H9 (cell line): ENCODE measurements at places on chromosomes 3 and 15. TPM values are rescaled to one million over a fixed set of nuclear protein-coding genes. Genes with fewer than 3 reads are reported as not detected.

DNA sequence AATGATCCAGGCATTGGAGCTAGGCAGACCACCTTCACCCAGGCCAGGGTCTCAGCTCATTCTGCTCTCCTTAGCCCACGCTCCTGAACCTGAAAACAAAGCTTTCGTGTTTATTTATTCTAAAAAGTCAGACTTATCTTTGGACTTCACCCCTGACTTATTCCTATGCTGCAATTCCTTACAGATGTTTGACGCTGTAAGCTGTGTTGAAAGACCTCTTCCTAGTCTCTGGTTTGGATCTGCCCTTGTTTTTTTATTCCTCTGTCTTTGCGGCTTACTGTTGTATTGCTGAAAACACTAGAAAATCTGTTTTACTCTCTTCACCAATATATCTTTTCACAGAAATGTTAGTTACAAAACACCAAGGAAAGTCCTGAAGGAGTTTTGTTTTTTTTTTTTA, 40.5 kb upstream of the LDHAL6B start:
- H3K4me1 ChIP-seq, result no peaks in the 10 kb centered on the region
- H3K27me3 ChIP-seq, result no peaks in the 10 kb centered on the region
- no peak overlapping the region for H3K27ac ChIP-seq

- DNase-seq, result no peak
- H3K4me1 ChIP-seq, result peaks cover 11% of the 10 kb centered on the region; the same call in 1 of the 2 replicates
- H3K36me3 ChIP-seq, result peaks cover 3% of the 10 kb centered on the region; the same call in 1 of the 3 replicates
- H3K27ac ChIP-seq, result peak overlapping the region; percentile 34
- no peak overlapping the region; the same call in 1 of the 2 replicates for H3K4me3 ChIP-seq
Measured at GRCh38 chr3:197482001-197482400, 73.8 kb downstream of the BDH1 start.

- no peak overlapping the region for H3K27ac ChIP-seq
- no peaks in the 10 kb centered on the region for H3K27me3 ChIP-seq
- H3K36me3 ChIP-seq, result no peaks in the 10 kb centered on the region
- DNase-seq, result no peak
- no peaks in the 10 kb centered on the region for H3K4me1 ChIP-seq
- H3K4me3 ChIP-seq, result no peak overlapping the region
Measured at GRCh38 chr3:79898907-79899306, 131.1 kb upstream of the ROBO1 start.

GRCh38 chr3:42663581-42664437, 10.3 kb downstream of the ZBTB47 start:
- no peaks in the 10 kb centered on the region for H3K4me1 ChIP-seq
- DNase-seq, result no peak
- no peak overlapping the region for H3K27ac ChIP-seq
- peaks cover 2% of the 10 kb centered on the region; the same call in 2 of the 3 replicates for H3K36me3 ChIP-seq
- no peak overlapping the region for H3K4me3 ChIP-seq
- H3K27me3 ChIP-seq, result no peaks in the 10 kb centered on the region

DNA sequence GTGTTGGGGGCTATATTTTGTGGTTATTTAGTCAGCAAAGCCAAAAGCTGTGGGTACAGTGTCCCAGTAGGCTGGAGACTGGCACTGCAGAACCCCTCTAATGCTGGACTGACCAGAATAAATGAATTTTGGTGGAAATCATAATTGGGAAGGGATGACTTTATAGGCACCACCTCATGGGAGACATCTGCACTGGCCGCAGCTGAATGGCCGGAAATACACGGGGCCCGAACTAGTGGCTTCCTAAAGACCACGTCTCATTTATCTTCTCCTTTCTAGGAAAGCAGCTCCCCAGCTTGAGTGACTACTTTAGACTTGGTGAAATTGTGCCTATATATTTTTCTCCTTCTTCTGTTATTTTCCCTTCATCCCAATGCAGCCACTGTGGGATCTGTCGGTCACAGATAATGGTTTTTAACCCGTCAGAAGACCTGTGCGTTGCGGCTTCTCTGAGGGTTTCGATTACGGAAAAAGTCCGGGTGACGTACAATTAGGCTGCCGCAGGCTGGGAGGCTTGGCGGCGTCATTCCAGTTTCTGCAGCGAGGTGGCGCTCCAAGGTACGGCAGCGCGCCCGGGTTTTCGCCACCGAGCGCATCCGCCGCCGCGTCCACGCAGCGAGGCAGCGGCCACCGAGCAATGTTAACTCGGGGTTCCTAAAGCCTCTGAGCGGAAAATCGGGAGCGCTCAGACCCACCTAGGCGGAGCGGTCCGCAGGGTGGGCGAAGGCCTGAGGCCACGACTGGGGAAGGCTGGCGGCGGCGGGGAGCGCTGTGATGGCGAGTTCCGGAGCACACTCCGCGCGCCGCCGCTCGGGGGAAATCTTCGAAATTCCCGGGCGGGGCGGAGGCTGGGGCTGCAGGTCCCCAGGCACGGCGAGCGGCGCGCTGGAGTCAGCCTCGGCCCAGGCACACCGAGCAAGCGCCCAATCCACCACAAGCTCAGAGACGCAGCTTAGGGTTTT, 26.3 kb downstream of the NR2F2 start:
- H3K36me3 ChIP-seq, result no peaks in the 10 kb centered on the region
- peaks cover 96% of the 10 kb centered on the region for H3K27me3 ChIP-seq
- peak overlapping the region; percentile 79 for H3K4me3 ChIP-seq
- peak; percentile 77 for DNase-seq
- no peaks in the 10 kb centered on the region for H3K4me1 ChIP-seq
- H3K27ac ChIP-seq, result no peak overlapping the region

DNA sequence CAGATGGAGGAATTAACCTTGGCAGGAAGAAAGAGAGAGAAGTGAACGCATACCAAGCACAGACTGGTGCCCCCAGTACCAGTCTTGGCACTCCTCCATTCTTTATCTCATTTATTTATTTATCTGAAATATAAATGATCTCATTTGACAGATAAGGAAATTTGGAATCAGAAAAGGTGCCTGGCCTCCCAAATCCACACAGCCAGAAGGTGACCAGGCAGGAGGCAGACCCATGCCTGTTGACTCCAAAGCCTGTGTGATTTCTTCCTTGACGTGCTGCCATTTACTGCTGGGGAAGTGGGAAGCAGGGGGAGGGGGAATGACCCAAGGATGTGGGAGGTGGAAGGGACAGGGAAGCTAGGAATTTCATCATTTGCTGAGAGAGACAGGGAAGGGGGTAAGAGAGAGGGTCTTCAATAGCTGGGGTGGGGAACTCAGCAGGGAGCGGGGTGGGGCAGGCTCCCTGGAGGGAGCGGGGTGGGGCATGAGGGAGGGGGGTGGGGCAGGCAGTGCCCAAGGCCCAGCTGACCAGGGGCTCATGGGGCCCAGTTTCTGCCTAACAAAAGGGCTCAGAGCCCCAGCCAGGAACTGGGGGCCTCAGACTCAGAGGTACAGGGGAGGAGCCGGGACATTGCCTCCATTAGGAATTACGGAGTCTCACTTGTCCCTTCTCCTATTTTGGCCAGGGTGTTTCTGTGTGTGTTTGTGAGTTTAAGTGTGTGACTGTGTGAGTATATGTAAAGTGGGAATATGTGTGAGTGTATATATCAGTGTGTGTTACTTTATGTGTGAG, 63.0 kb downstream of the MINAR1 start:
- no peak overlapping the region for H3K27ac ChIP-seq
- DNase-seq, result no peak
- peaks cover 10% of the 10 kb centered on the region; the same call in 1 of the 2 replicates for H3K4me1 ChIP-seq
- H3K4me3 ChIP-seq, result no peak overlapping the region; the same call in 2 of the 3 replicates
- no peaks in the 10 kb centered on the region for H3K36me3 ChIP-seq

- no peaks in the 10 kb centered on the region for H3K27me3 ChIP-seq
- H3K4me1 ChIP-seq, result no peaks in the 10 kb centered on the region
- DNase-seq, result no peak
- no peak overlapping the region for H3K27ac ChIP-seq
- H3K36me3 ChIP-seq, result no peaks in the 10 kb centered on the region
- H3K4me3 ChIP-seq, result no peak overlapping the region
Measured at GRCh38 chr3:169457807-169458697, 205.5 kb downstream of the MECOM start.

DNA sequence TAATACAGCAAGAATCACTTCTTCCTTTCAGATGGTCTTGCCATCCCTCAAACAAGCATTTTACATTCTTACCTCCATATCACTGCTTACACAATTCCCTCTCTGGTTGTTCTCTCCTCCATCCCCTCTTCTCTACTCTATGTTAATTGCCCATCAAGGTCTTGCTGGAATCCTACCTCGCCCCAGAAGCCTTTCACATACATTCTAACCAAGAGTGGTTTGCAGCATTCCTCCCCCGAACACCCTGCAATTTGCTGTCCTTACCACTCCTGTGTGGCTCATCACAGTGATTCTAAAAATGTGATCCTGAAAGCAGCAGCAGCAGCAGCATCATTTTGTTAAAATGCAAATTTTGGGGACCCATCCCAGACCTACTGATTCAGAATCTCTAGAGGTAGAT, 30.6 kb downstream of the TNIK start:
- peaks cover 26% of the 10 kb centered on the region; the same call in 1 of the 2 replicates for H3K4me1 ChIP-seq
- peak overlapping the region; percentile 69 for H3K27ac ChIP-seq
- no peaks in the 10 kb centered on the region for H3K36me3 ChIP-seq
- H3K4me3 ChIP-seq, result no peak overlapping the region
- H3K27me3 ChIP-seq, result no peaks in the 10 kb centered on the region

DNA sequence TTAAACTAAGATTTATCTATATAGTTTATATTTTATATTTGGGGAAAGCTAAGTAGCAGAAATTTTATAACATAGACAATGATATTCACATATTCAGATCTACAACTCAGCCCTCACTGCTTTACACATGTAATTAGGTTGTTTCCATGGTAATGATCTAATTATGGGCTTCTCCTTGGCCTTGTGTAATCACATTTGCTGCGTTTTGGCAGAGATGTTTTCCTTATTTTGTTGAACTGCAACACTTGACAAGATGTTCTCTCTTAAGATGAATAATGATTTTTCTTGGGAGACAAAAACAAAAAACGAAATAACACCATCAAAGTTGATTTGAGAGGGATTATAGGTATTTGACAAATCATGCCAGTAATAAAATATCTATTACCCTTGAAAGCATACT, 635.6 kb upstream of the TBL1XR1 start:
- no peak for DNase-seq
- no peak overlapping the region for H3K27ac ChIP-seq
- H3K4me1 ChIP-seq, result no peaks in the 10 kb centered on the region
- H3K36me3 ChIP-seq, result no peaks in the 10 kb centered on the region
- H3K4me3 ChIP-seq, result no peak overlapping the region

GRCh38 chr15:92636908-92637481, 18.6 kb downstream of the FAM174B start:
- no peaks in the 10 kb centered on the region for H3K27me3 ChIP-seq

- H3K4me3 ChIP-seq, result no peak overlapping the region
- H3K27ac ChIP-seq, result no peak overlapping the region
- H3K27me3 ChIP-seq, result no peaks in the 10 kb centered on the region
Measured at GRCh38 chr15:40409366-40409765, 3.8 kb downstream of the IVD start.

The HYPK gene
- 25.4 and 25.9 TPM in 2 replicates for total RNA-seq

The AADAC gene
- not detected in 2 replicates for total RNA-seq

The DGKG gene
- not detected in 2 replicates for total RNA-seq

The GNB4 gene
- 24.2 and 25.0 TPM in 2 replicates for total RNA-seq

The EFCC1 gene
- 0.09 TPM in 1 of 2 replicates, not detected in the other for total RNA-seq
